Naive B cell (primary cell): ENCODE measurements at places on chromosomes 7 and 10. TPM values are rescaled to one million over a fixed set of nuclear protein-coding genes. Genes with fewer than 3 reads are reported as not detected.

DNA sequence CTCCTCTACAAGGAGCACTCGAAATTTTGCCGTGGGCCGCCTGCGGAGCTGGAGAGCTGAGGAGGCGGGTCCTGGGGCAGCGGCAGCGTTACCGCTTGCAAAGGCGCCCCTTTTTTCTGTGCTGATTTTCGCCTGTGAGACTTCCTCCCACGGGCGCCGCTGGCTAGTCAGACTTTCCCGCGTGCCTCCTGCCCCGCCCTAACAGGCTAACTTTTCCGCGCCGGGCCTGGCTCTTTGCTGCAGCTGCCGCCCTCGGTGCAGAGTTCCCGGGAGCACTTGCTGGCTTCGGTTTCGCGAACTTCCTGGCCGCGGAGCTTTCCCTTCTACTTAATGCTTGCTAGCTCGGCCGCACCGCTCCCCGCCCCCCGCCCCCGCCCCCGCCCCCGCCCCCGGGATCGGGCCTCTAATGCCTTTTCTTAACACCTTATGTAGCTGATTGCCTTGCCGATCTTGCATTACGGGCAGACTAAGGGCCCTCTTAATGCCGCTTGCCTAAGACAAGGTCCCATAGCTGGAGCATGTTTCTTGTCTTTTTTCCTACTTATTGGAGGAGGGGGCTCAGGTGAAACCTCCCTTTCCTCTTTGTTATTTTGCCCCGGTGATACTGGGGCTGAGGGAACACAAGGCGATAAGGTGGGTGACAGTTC lies 37.9 kb upstream of the RASGEF1A start:
- H3K4me1 ChIP-seq, result peaks cover 9% of the 10 kb centered on the region
- peaks cover 24% of the 10 kb centered on the region for H3K27me3 ChIP-seq
- H3K4me3 ChIP-seq, result peak overlapping the region; percentile 91
- no peaks in the 10 kb centered on the region for H3K36me3 ChIP-seq
- no peak overlapping the region for H3K27ac ChIP-seq

DNA sequence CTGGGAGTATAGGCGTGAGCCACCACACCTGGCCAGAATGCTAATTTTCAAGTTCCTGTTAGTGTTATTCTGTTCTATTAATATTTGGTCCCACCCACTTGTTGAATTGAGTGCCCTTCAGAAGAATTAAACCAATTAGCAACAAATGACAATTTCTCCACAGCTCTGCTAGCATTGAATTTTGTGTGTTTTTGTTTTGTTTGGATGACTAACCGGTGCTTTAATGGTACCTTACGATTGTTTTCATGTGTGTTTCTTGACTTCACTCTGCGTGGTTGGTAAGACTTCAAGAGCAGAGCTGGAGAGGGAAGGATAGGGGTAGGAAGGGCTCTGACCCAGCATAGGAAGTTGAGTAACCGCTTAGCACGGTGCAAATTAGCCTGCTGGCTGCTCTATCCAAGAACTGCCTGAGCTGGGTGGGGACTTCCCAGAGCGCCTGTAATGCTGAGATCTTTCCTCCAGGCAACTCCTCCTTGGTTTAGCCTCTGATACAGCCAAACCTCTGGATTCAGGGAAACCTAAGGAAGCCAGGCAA lies 4.6 kb downstream of the ARPC1B start:
- H3K27me3 ChIP-seq, result no peaks in the 10 kb centered on the region
- H3K4me1 ChIP-seq, result peaks cover 59% of the 10 kb centered on the region
- H3K36me3 ChIP-seq, result peaks cover 5% of the 10 kb centered on the region

DNA sequence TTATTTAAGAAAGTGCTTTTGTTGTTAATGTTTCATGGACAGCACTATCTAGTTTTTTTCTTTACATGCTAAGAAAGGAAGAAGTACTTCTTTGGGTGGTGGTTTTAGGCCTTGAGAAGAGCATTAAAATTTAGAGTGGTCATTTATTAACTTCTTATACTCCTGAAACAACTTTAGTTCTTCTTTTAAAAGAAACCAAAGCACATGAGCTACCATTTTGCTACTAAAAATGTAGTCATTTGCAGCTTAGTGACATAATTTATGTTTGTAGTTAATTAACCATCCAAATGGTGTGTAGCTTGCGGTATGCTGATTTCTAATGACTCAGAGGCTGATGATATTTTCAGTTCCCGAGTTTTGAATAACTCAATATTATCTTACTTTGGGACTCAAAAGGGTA lies 207.5 kb downstream of the BBS9 start:
- no peaks in the 10 kb centered on the region for H3K27me3 ChIP-seq
- no peak overlapping the region for H3K27ac ChIP-seq
- no peak overlapping the region for H3K4me3 ChIP-seq

DNA sequence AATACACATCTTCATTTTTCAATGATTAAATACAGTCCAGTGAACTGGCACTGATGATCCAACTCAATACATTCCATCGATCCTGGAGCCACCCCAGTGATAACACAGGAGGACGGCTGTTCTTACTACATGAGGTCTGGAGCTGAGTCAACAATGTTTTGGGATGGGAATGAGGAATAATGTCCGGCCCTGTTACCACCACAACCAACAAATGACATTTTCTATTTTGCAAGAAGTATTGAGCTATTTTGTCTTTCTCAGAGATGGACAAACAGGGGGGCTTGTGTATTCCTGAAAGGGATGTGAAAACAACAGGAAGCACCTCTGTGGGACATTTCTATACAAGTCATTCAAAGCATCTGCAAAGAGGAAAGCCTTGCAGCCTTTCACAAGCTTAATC lies 249.2 kb downstream of the PARD3 start:
- H3K27ac ChIP-seq, result no peak overlapping the region
- H3K4me3 ChIP-seq, result no peak overlapping the region
- no peaks in the 10 kb centered on the region for H3K36me3 ChIP-seq
- no peak for DNase-seq
- H3K27me3 ChIP-seq, result no peaks in the 10 kb centered on the region

NEUROD6 gene
- polyA plus RNA-seq, result not detected

APBB1IP gene
- polyA plus RNA-seq, result 48.5 TPM

GRCh38 chr10:18082381-18082780 lies 57.8 kb upstream of the CACNB2 start:
- no peak overlapping the region for H3K27ac ChIP-seq
- no peak overlapping the region for H3K4me3 ChIP-seq
- no peaks in the 10 kb centered on the region for H3K4me1 ChIP-seq
- no peaks in the 10 kb centered on the region for H3K27me3 ChIP-seq
- no peaks in the 10 kb centered on the region for H3K36me3 ChIP-seq
- no peak for DNase-seq

- no peaks in the 10 kb centered on the region for H3K36me3 ChIP-seq
- H3K27ac ChIP-seq, result no peak overlapping the region
- no peaks in the 10 kb centered on the region for H3K4me1 ChIP-seq
- no peak overlapping the region for H3K4me3 ChIP-seq
- DNase-seq, result no peak
- no peaks in the 10 kb centered on the region for H3K27me3 ChIP-seq
Observed at GRCh38 chr7:15703732-15704131, 17.2 kb upstream of the MEOX2 start.

GRCh38 chr10:10438335-10439100 lies 579.2 kb upstream of the CELF2 start:
- no peaks in the 10 kb centered on the region for H3K4me1 ChIP-seq
- H3K36me3 ChIP-seq, result no peaks in the 10 kb centered on the region
- no peak overlapping the region for H3K27ac ChIP-seq
- no peak for DNase-seq
- H3K27me3 ChIP-seq, result no peaks in the 10 kb centered on the region
- no peak overlapping the region for H3K4me3 ChIP-seq

MKI67 gene
- polyA plus RNA-seq, result not detected

DNA sequence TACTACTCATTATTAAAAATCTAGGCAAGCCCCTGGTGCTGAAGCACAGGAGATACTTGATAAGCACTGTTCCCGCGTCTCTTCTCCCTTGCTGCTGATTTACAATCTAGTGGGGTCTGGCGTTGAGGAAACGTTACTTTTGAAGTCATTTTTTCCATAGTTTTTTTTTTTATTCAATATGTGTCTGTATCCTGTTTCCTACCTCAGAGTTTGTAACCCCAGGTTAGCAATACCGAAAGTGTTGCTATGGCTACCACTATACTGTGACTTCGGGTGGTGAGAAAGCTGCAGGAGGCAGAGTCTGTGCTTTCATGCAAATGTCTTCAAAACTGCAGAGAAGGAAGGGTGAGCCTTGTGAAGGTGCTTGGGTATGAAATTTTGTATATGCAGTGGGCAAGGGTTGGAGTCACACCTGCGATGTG lies 458.8 kb upstream of the GHITM start:
- no peaks in the 10 kb centered on the region for H3K36me3 ChIP-seq
- H3K4me1 ChIP-seq, result no peaks in the 10 kb centered on the region
- no peak for DNase-seq
- no peak overlapping the region for H3K27ac ChIP-seq

DNA sequence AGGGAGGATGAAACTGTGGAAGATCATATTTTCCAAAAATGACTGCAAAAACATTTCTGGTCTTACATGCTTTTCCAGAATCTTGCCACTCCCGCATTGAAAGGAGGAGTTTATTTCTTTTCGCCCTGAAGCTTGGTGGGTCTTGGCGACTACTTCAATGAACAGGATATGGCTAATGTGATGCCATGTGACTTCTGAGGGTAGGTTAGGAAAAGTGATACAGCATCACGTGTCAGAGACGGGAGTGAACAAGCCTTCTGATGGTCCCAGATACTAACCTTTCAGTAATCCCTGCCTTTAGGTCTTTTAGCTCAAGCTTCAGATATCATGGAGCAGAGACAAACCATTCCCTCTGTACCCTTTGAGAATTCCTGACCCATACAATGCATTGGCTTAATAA lies 192.2 kb upstream of the HPS1 start:
- H3K27me3 ChIP-seq, result peaks cover 10% of the 10 kb centered on the region
- peaks cover 3% of the 10 kb centered on the region for H3K4me1 ChIP-seq
- H3K36me3 ChIP-seq, result no peaks in the 10 kb centered on the region
- H3K27ac ChIP-seq, result no peak overlapping the region
- H3K4me3 ChIP-seq, result no peak overlapping the region

AGAP9 gene
- 0.12 TPM for polyA plus RNA-seq

CHAT gene
- not detected for polyA plus RNA-seq

DNA sequence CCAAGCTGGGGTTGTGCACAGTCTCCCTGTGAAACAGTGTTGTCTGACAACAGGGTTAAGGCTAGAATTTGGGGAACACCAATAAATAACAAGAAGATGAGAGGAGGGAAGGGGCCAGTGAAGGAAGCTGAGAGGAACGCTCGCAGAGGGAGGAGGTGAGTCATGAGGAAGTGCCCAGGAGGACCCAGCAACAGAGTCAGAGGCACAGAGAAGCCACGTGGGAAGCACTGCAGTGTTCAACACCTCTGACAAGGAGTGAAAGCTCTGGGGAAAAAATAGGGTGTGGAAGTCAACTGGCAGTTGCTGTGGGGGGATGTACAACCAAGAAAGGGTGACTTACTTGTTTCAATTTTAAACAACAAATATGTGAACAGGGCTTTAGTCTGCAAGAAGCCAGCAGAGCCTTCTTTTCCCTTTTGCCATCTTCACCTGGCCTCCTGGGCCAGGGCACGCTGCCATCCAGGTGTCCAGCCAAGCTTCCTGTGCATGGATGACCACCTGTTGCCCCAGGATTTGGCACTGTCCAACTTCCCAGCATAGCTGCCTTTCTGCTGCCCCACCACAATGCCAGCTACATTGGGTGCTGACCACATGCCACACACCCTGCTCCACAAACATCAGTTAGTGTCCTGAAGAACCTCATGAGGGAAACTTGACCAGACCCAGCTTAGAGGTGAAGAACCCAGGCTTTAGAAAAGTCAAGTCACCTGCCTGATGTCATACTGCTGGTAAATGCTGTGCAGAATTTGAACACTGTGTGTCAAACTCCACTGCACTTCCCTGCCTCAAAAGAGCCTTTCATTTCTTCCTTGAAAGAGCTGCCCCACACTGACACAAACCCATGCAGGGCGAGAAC lies 69.6 kb downstream of the ATXN7L1 start:
- no peaks in the 10 kb centered on the region for H3K36me3 ChIP-seq
- peaks cover 38% of the 10 kb centered on the region for H3K4me1 ChIP-seq
- DNase-seq, result no peak
- H3K27me3 ChIP-seq, result peaks cover 4% of the 10 kb centered on the region
- H3K27ac ChIP-seq, result peak overlapping the region; percentile 21

SKIDA1 gene
- not detected for polyA plus RNA-seq

DNA sequence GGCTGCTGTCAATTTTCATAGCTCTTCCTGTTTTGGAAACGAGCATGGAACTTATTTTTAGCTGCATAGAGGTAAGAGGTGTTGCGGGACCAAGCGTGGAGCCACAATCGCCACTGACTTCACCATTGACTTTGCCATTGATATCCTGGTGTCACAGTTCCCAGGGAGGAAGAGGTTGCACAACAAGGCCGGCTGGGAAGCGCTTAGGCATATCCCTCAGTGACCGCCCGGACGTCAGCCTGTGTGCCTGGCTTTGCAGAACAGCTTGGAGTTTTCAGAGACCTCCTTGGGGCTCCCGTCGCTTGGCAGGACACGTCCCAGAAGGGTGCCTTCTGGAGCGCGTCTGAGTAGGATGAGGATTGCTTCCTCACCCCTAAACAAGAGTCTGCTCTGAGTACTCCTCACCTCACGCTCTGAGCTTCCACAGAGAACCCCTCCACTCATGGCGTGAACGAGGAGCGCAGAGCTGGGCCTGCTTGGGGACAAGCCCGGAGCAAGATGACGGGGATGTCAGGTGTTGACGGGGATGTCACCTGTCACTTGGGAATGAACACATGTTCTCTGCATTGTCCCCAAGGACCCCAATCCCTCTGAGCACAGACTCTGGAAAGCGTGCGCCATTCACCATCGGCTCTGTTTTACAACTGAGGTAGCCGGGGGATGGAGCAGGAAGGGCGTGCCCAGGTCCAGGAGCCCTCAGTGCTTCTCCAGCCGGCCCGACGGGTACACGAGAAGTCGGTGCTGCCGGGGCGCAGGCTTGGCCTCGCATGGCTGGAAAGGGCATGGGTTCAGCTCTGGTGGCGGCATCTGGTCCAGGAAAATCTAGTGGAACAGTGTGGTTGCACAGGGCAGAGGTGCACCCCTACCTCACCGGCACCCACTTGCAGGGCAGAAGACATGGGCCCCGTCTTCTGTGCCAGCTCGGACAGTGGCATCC lies 192.3 kb upstream of the SHH start:
- H3K4me1 ChIP-seq, result no peaks in the 10 kb centered on the region
- no peaks in the 10 kb centered on the region for H3K27me3 ChIP-seq
- no peak for DNase-seq
- H3K27ac ChIP-seq, result no peak overlapping the region
- no peak overlapping the region for H3K4me3 ChIP-seq

CALCR gene
- not detected for polyA plus RNA-seq

- no peak overlapping the region for H3K27ac ChIP-seq
- H3K4me3 ChIP-seq, result no peak overlapping the region
- peaks cover 7% of the 10 kb centered on the region for H3K4me1 ChIP-seq
- H3K36me3 ChIP-seq, result no peaks in the 10 kb centered on the region
Observed at GRCh38 chr7:41630741-41631140, 72.1 kb downstream of the INHBA start.

- H3K27ac ChIP-seq, result no peak overlapping the region
- no peaks in the 10 kb centered on the region for H3K27me3 ChIP-seq
- DNase-seq, result no peak
- no peak overlapping the region for H3K4me3 ChIP-seq
- H3K36me3 ChIP-seq, result no peaks in the 10 kb centered on the region
- H3K4me1 ChIP-seq, result no peaks in the 10 kb centered on the region
Observed at GRCh38 chr7:81244224-81244623, 325.4 kb upstream of the SEMA3C start.
